ENCODE measurements at places on chromosomes 6 and 20. TPM values are rescaled to one million over a fixed set of nuclear protein-coding genes. Genes with fewer than 3 reads are reported as not detected.
A peak's percentile ranks its signal among the peaks of the same experiment; 100 is the strongest.

The HLA-DMB gene
- 140 TPM for total RNA-seq

DNA sequence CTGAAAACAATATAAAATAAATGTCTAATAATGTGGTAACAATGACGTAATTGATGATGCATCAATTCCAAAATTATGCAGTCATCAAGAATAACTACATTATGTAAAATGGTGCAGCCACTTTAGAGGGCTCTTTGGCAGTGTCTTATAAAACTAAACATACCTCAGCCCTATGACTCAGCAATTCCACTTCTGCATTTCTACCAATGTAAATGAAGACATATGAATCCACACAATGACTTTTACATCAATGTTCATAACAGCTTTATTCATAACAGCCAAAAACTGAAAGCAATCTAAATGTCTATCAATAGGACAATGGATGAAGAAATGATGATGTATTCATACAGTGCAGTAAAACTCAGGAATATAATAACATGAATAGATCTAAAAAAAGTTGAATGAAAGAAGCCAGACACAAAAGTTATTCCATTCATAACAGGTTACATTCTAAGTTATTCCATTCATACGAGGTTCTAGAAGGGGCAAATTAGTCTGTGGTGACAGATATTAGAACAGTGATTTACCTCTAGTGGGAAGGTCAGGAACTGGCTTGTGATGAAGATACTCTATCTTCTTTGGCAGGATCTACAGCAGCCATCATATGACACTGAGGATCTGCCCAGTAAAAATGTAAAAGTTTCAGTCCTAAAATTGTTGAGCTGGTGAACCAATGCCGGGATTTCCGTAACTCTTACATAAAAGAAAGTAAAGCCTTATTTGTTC is 396.1 kb downstream of the PLCB1 start:
- no peak for DNase-seq
- H3K27me3 ChIP-seq, result no peaks in the 10 kb centered on the region
- H3K27ac ChIP-seq, result no peak overlapping the region
- no peaks in the 10 kb centered on the region for H3K4me1 ChIP-seq

DNA sequence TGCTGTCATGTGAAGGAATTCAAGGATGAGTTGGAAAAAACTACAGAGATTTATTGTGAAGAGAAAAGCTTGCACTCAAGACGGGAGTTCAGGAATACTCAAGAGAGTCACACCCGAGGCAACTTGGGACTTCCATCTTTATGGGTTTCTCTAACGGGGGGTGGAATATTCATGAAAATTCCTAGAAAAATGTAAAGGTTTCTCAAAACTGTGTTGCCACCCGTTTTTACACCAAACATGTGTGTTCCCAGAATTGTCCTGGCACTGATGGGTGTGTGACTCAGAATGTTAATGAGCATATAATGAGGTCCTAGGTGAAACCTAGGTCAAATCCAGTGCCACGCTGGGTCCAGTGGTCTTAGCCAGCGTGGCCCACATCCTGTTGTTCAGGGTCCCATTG is 381.5 kb downstream of the CDH26 start:
- no peak for DNase-seq
- no peak overlapping the region for H3K27ac ChIP-seq
- H3K4me3 ChIP-seq, result no peak overlapping the region

The TMEM170B gene
- total RNA-seq, result 9.2 TPM

GRCh38 chr6:134379599-134379998 is 61.7 kb upstream of the SGK1 start:
- peak overlapping the region; percentile 45 for H3K27ac ChIP-seq
- DNase-seq, result no peak
- H3K27me3 ChIP-seq, result no peaks in the 10 kb centered on the region
- H3K4me1 ChIP-seq, result peaks cover 17% of the 10 kb centered on the region
- no peaks in the 10 kb centered on the region for H3K36me3 ChIP-seq

The CCDC170 gene
- 0.55 TPM for total RNA-seq

GRCh38 chr6:166446146-166446545 is 63.4 kb upstream of the MPC1 start:
- no peaks in the 10 kb centered on the region for H3K27me3 ChIP-seq
- no peak overlapping the region for H3K27ac ChIP-seq
- DNase-seq, result no peak
- H3K4me1 ChIP-seq, result no peaks in the 10 kb centered on the region
- H3K4me3 ChIP-seq, result no peak overlapping the region
- H3K36me3 ChIP-seq, result peaks cover 55% of the 10 kb centered on the region

GRCh38 chr6:56863366-56863765 is 91.5 kb upstream of the BEND6 start:
- H3K27me3 ChIP-seq, result no peaks in the 10 kb centered on the region
- H3K4me3 ChIP-seq, result no peak overlapping the region
- no peak for DNase-seq

DNA sequence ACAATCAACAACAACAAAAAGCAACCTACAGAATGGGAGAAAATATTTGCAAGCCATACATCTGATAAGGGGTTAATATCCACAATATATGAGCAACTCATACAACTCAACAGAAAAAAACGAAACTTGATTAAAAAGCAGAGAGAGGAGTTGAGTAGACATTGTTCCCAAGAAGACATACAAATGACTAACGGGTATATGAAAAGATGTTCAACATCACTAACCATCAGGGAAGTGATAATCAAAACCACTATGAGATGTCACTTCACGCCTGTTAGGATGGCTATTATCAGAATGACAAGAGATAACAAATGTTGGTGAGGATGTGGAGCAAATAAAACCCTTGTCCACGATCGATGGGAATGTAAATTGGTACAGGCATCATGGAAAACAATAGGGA is 145.9 kb downstream of the NRN1 start:
- H3K27ac ChIP-seq, result no peak overlapping the region
- H3K4me1 ChIP-seq, result no peaks in the 10 kb centered on the region
- no peak for DNase-seq
- H3K27me3 ChIP-seq, result no peaks in the 10 kb centered on the region
- no peak overlapping the region for H3K4me3 ChIP-seq

GRCh38 chr6:46338131-46338530 is 153.1 kb downstream of the RCAN2 start:
- H3K27me3 ChIP-seq, result no peaks in the 10 kb centered on the region
- no peak for DNase-seq
- no peak overlapping the region for H3K4me3 ChIP-seq

GRCh38 chr6:76072562-76072961 is at the start of gene IMPG1:
Gene IMPG1 (minus strand): TSS chr6:76072662. CDS start chr6:76072488, 174 bp downstream.
- H3K27me3 ChIP-seq, result no peaks in the 10 kb centered on the region
- no peaks in the 10 kb centered on the region for H3K4me1 ChIP-seq
- no peak within 1 kb of the TSS for H3K4me3 ChIP-seq

DNA sequence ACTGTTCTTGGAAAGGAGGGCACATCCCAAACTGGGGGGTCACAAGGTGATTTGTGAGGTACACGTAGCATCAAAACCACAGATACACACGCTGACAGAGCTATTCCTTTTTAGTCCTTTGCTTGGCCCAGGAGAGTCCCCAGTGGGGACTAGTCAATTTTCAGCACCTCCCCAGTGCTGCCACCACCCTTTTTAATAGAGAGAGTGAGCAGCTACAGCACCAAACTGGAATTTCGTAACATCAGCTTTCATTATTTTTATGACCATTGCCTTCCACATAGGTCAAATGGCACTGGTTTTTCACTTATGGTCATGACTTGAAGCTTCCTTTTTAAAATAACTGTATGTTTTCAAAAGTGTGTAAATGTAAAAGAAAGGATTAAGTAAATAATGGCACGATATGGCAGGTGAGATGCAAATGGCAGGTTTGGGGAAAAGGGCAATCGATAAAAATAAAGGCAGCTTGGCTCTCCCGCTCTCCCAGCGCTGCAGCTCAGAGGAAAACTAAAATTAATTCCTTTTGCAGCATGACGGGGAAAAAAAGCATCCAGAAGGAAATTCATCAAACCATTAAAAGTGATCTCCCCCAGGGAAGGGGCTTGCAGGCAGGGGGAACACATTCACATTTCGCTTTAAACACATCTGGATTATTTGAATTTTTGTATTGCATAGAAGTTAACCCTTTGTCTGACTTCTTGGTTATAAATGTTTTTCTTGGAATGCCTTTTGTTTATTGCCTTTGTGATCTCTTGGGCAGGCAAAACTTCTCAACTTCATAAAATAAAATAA is 95.2 kb downstream of the ANKRD60 start:
- DNase-seq, result no peak
- no peak overlapping the region for H3K4me3 ChIP-seq
- peaks cover 19% of the 10 kb centered on the region for H3K27me3 ChIP-seq
- no peak overlapping the region for H3K27ac ChIP-seq
- no peaks in the 10 kb centered on the region for H3K4me1 ChIP-seq

GRCh38 chr6:105988321-105988720 is 97.8 kb upstream of the PRDM1 start:
- H3K4me1 ChIP-seq, result peaks cover 12% of the 10 kb centered on the region
- no peak overlapping the region for H3K4me3 ChIP-seq
- no peak overlapping the region for H3K27ac ChIP-seq
- no peaks in the 10 kb centered on the region for H3K36me3 ChIP-seq

The WFDC2 gene
- 113 TPM for total RNA-seq

- DNase-seq, result no peak
- no peaks in the 10 kb centered on the region for H3K4me1 ChIP-seq
- no peak overlapping the region for H3K27ac ChIP-seq
- no peak overlapping the region for H3K4me3 ChIP-seq
These were observed 27.0 kb upstream of the ETV7 start for GRCh38 chr6:36414481-36414880.

The LZTS3 gene
- 21.5 TPM for total RNA-seq

DNA sequence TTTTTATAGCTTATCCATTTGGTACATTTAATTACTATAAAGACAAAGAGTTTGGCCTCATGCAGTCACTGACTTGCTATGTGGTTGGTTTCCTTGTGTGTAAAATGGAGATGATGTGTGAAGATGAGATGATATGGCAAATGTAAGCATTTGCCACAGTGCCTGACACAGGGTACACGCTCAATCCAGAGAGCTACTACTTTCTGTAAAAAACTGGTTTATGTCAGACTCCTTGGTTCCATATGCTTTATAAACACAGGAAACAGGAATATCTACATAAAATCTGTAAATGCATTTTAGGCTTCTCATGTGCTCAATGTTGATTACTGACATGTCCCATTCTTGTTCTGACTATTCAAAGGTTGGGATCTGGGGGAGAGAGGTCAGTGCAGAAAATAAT is 10.4 kb downstream of the HIVEP1 start:
- H3K27ac ChIP-seq, result no peak overlapping the region
- no peak overlapping the region for H3K4me3 ChIP-seq
- H3K4me1 ChIP-seq, result peaks cover 15% of the 10 kb centered on the region
- no peaks in the 10 kb centered on the region for H3K27me3 ChIP-seq

DNA sequence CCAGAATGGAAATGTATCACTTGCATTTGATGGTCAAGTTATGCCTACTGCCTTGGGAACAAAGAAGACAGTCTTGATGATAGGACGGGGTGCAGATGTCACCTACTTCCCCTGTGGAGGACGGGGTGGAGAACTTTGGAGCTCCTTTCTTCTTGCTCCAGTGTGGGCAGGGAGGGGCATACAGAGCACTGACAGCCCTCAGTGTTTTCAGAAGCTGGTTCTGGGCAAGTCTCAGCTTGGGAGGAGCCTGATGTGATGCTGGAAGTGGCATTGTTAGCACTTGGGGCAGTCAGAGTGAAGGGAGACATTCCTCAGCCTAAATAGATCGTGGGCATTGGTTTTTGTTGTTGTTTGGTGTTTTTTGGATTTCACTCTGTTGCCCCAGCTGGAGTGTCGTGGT is 59.7 kb downstream of the SYNJ2 start:
- H3K4me1 ChIP-seq, result peaks cover 17% of the 10 kb centered on the region
- DNase-seq, result peak; percentile 16
- no peaks in the 10 kb centered on the region for H3K36me3 ChIP-seq
- no peak overlapping the region for H3K27ac ChIP-seq

The SIRPD gene
- total RNA-seq, result 0.78 TPM

The SLC9A8 gene
- total RNA-seq, result 15.0 TPM

The COL21A1 gene
- total RNA-seq, result 15.6 TPM

- no peaks in the 10 kb centered on the region for H3K36me3 ChIP-seq
- H3K4me3 ChIP-seq, result no peak overlapping the region
- H3K27me3 ChIP-seq, result no peaks in the 10 kb centered on the region
- no peak for DNase-seq
These were observed 34.6 kb downstream of the SLC16A10 start for GRCh38 chr6:111121789-111122350.

- peaks cover 10% of the 10 kb centered on the region for H3K4me1 ChIP-seq
- H3K27ac ChIP-seq, result peak overlapping the region; percentile 25
- H3K4me3 ChIP-seq, result no peak overlapping the region
- no peaks in the 10 kb centered on the region for H3K27me3 ChIP-seq
- no peaks in the 10 kb centered on the region for H3K36me3 ChIP-seq
These were observed 223.3 kb downstream of the TMEM242 start for GRCh38 chr6:157099912-157100593.

DNA sequence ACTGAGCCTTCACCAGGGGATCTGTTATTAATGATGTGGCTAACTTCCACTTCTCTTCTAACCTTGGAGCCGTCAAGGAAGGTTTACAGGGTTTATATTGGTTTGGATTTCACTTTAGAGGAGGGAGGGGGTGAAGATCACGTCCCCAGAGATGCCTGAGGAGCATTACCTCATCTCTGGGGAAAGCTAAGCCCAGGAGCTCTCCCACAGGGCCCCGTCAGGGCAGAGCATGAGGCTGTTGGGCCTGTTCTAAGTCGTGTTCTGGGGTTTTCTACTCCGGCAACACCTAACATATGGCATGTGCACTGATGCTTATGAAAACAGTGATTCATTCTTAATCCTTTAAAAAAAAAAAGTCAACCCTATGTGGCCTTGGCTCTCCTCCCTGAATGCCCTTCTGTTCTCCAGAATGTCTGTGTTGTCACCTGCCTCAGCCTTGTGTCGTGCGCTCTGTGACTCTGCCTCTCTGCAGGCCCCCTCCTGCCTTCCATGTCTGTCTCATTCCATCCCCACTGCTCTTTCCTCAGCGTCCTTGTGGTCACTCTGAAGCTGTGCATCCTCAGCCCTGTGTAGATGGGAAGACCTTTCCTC is 97.4 kb upstream of the JARID2 start:
- no peaks in the 10 kb centered on the region for H3K36me3 ChIP-seq
- no peaks in the 10 kb centered on the region for H3K27me3 ChIP-seq
- no peak overlapping the region for H3K27ac ChIP-seq

GRCh38 chr20:22403632-22404361 is 180.6 kb downstream of the FOXA2 start:
- peak overlapping the region; percentile 33 for H3K4me3 ChIP-seq
- no peaks in the 10 kb centered on the region for H3K27me3 ChIP-seq
- no peaks in the 10 kb centered on the region for H3K36me3 ChIP-seq
- H3K27ac ChIP-seq, result peak overlapping the region; percentile 71
- H3K4me1 ChIP-seq, result peaks cover 9% of the 10 kb centered on the region

- no peaks in the 10 kb centered on the region for H3K36me3 ChIP-seq
- DNase-seq, result no peak
- no peak overlapping the region for H3K4me3 ChIP-seq
- no peaks in the 10 kb centered on the region for H3K27me3 ChIP-seq
These were observed 61.0 kb upstream of the MAFB start for GRCh38 chr20:40749985-40750506.

- H3K4me1 ChIP-seq, result no peaks in the 10 kb centered on the region
- H3K27ac ChIP-seq, result no peak overlapping the region
- no peak overlapping the region for H3K4me3 ChIP-seq
- no peaks in the 10 kb centered on the region for H3K36me3 ChIP-seq
- H3K27me3 ChIP-seq, result no peaks in the 10 kb centered on the region
- DNase-seq, result no peak
These were observed 7.4 kb downstream of the CALHM5 start for GRCh38 chr6:116518621-116519368.
